Esophagus muscularis mucosa (tissue), 4 donors: ENCODE measurements at places on chromosomes 12 and 14. TPM values are rescaled to one million over a fixed set of nuclear protein-coding genes. Genes with fewer than 3 reads are reported as not detected.

GRCh38 chr12:131101703-131102492, 148.2 kb downstream of the ADGRD1 start:
- H3K4me3 ChIP-seq = no peak overlapping the region
- DNase-seq = no peak
- peaks cover 6% of the 10 kb centered on the region for H3K36me3 ChIP-seq
- H3K27me3 ChIP-seq = no peaks in the 10 kb centered on the region
- H3K27ac ChIP-seq = no peak overlapping the region

DNA sequence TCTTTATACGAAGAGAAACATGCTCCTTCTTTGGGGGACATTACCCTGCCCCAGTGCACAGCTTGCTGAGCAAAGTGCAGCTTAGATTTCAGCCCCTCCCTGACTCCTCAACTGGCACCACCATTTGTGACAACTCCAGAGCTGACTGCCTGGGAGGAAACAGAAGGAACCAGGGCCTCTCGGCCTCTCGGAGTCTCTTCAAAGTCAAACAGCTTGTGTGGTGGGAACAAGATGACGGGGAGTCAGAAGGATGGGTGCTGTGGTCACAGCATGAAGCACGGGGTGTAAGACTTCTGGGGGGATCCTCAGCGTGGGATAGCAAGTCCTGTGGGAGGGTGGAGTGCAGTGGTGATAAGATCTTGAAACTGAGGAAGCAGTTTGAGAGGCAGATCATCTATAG, 123.5 kb upstream of the BCL2L14 start:
- H3K4me3 ChIP-seq = no peak overlapping the region
- H3K4me1 ChIP-seq = peaks cover 2% of the 10 kb centered on the region
- peak; percentile 60 for DNase-seq
- no peak overlapping the region for H3K27ac ChIP-seq
- H3K36me3 ChIP-seq = no peaks in the 10 kb centered on the region

DNA sequence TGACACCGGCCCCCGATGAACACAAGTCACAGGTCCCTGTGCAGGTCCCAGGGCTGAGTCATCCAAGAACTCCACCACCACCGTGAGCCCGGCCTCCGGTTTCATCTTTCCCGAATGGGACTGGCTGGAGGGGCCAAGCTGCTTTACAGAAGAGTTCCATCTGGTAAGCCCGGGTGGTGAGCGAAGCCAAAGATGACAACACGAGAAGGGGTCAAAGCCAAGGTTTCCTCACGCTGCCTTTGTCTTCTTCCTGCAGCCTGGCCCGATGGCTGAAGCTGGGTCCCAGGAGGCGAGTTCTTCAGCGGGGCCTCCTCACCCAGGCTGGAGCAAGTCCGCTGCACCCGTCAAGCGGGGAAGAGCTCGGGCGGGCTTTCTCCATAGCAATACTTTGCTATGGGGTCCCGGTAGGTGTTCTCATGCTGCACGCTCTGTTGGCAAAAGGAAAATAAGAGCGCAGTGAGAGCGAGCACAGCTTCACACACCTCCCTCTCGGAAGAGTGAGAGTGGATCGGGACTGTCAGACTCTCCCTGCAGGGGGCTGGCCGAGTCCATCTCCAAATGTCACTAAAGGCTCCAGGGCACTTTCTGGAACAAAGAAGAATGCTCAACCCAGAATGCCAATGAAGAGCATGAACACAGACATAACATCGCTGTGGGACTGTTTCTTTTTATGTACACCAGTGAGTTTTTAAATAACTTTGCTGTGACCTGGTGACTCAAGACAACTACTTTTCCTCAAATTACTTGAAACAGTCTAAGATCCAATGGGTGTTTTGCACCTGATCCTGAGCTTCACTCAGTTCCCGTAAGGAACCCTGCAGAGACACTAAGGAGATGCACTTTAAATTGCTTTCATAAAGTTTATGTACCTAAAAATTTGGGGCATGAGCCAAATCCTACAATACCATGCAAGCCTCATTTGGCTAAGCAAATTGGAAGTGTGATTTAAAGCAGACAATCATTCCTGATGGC, 20.1 kb downstream of the SPRING1 start:
- H3K4me3 ChIP-seq = peak overlapping the region; percentile 27
- H3K36me3 ChIP-seq = peaks cover 59% of the 10 kb centered on the region
- H3K27ac ChIP-seq = peak overlapping the region; percentile 52
- no peaks in the 10 kb centered on the region for H3K27me3 ChIP-seq

Gene SCNN1A
- 3.3 TPM for total RNA-seq

Gene ACSS3
- 6.4 TPM for total RNA-seq

Gene PROX2
- total RNA-seq = not detected

Gene OR4E2
- not detected for total RNA-seq
